ENCODE measurements at places on chromosomes 2 and 18.

- no peak for DNase-seq
Measured at GRCh38 chr18:3255611-3256165, 6.2 kb upstream of the MYL12B start.

GRCh38 chr18:260547-260946, 7.3 kb downstream of the THOC1 start:
- DNase-seq, result no peak

DNA sequence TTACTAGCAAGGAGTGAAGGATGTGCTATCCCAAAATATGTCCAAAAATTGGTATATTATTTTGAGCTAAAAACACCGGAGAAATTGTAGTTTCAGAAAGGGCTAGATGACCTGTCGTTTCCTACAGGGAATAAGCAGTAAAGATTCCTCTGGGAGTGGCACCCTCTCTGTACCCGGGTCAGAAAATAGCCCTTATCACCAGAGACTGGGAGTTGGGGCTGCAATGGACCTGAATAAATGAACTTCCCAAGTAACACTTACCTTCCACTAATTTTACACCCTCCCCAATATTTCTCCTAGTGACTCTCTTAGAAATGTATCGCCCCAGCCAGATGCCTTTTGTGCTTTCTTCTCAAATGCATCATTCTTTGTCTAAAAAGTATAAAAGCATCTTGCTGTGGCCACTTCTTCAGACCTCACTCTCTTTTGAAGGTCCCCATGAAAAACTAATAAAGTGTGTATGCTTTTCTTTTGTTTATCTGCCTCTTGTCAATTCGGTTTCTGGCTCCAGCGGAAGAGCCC, 734 bp upstream of the RMC1 start:
- DNase-seq, result no peak

- DNase-seq, result no peak
Measured at GRCh38 chr18:23498117-23498516, 5.2 kb upstream of the RMC1 start.

- no peak for DNase-seq
Measured at GRCh38 chr2:39007875-39008504, 112.9 kb downstream of the SOS1 start.

GRCh38 chr18:61791031-61791430, 101.8 kb downstream of the RNF152 start:
- no peak for DNase-seq

DNA sequence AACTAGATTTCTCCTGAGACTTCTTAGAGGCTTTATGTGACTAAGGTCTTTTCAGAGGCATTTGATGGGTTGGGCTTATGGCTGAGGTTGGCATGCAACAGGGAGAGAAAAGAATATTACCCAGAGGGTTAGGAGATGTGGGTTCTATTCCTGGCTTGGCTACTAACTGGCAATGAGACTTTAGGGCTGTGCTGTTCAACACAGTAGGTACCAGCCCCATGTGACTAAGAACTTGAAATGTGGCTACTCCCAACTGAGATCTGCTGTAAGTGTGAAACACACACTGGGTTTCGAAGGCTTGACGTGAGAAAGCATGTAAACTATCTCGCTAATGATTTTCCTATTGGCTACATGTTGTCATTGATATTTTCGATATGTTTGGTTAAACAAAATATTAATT, 324.9 kb upstream of the SLC14A2 start:
- no peak for DNase-seq

- DNase-seq, result no peak
Measured at GRCh38 chr18:27109451-27109850, 75.7 kb downstream of the CHST9 start.

DNA sequence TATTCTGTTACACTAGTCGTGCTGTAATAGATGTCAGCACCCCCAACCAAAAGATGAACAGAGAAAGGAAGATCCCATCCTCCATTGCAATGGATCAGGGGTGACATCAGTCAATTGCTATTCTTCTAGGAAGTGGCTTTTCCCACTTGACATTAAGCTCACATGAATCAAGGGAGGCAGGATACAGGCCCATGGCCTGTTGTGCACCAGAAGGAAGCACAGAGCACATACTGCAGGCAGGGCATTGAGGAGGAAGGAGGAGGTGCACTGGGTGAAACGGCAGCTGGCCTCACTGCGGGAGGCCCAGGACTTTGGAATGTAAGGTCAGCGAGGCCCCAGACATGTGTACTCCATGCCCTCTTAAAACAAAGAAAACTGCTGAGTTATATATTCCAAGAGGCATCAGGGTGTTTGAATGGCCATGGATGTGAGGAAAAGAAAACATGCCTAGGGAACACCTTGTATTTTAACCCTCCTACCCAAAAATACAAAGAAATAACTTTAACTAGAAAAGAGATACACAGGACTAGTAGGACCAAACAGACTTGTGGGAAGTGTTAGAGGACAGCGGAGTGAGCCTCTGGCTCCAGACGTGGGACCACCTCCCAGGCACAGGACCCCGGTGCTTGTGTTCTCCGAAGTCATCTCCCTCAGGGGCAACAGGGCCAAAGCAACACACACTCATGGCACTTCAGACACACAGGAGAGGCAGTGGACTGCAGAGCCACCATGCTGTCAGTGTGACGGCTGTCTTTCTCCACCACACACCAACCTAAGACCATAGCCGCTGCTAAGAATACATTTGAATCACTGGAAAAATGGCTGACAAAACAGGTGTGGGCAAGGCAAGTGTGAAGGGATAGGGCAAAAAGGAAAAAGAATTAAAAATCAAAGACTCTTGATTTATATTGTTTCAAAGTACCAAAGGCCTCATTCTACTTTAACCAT, 51.4 kb upstream of the RIOK3 start:
- DNase-seq, result no peak

- no peak for DNase-seq
Measured at GRCh38 chr18:21943456-21943855, 202.9 kb downstream of the MIB1 start.

- no peak for DNase-seq
Measured at GRCh38 chr2:176544991-176545956, 276.0 kb downstream of the MTX2 start.

- DNase-seq, result no peak
Measured at GRCh38 chr2:40034198-40034597, 255.1 kb upstream of the THUMPD2 start.

- DNase-seq, result no peak
Measured at GRCh38 chr2:174586418-174587295, 10.9 kb downstream of the WIPF1 start.

- no peak for DNase-seq
Measured at GRCh38 chr2:185373229-185373628, 365.4 kb upstream of the FSIP2 start.

DNA sequence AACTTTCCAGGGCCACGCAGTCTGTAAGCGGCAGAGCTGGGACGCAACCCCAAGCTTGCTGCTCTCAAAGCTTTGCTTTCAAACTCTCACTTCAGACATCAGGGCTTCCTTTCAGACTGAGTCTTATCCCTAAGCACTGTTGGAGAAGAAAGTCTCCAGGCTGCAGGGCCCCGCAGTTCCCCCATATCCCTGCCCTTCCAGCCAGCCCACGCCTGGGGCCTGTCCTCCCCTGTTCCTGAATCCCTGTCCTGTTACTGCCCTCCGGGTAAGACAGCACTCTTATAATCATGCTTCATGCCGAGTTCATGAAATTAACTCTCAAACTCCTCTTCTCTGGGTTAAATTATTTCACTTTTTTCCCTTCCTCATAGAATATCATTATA, 37.9 kb downstream of the HPCAL1 start:
- DNase-seq, result no peak

GRCh38 chr2:197950006-197950405, 145.6 kb downstream of the PLCL1 start:
- no peak for DNase-seq

DNA sequence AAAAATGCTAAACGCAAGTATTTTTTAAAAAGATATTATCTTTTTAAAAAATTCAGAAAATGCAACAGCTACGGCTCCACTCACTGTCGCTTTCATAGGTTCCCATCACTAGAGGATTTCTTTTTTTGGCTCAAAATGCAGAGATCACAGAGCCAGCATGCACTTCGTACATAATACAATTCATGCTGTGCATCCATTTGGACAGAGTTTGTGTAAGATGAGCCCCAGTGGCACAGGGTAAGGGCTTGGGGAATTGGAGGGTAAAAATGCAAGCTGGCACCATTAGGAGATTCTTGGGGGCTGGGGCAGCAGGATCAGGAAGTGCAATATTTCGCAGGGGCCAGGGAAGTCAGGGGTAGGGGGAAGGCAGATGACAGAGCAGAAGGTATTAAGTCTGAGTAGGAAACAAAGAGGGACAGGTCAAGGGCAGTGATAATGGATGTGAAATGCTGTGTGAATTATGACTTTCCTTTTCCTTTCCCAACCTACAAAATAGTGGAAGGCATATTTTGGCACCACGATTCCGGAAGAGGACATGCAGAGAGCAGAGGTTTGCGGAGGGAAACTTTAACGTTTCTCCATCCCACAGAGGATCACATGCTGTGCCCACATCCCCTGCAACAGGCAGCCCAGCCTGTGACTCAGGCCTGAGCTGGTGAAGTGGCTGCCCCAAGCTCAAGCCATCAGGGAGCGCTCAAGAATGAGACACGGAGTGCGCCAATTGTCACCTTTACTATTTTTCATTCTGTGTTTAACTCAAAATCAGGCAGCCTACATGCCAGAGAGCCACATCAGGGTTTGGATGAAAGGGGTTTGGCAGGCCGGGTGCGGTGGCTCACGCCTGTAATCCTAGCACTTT, 4.7 kb downstream of the CAPG start:
- peak; percentile 81 for DNase-seq

GRCh38 chr2:10504370-10504993, 56.4 kb upstream of the ODC1 start:
- no peak for DNase-seq

- no peak for DNase-seq
Measured at GRCh38 chr2:218400930-218401881, 1.5 kb downstream of the CTDSP1 start.

- no peak for DNase-seq
Measured at GRCh38 chr18:25140962-25141308, 211.0 kb downstream of the ZNF521 start.

DNA sequence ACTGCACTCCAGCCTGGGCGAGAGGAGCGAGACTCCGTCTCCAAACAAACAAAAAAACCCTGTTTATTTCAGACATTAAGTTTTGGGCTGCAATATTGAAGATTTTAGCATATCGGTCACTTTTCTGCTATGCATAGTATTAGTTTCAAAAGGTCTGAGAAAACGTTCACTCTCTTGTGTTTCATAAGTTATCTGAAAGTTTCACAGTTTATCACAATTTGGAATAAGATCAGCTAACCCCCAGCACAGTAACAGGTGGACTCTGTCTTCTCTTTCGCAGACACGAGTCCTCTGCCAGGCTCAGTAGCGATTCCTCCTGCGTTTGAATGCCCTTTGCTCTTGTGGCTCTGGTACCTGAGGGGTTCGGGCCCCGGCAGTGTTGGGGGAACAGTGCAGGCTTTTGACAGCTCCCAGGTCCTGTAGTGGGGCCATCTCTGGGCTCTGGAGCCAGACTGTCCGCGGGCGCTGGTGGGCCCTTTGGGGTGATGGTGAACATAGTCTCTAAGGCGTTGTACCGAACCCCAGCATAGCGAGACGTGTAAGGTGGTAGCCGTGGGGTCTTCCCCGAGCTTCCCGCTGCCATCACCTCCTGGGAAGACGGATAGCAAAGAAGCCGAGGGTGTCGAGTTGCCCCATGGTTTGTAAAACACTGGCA, 20.4 kb downstream of the NFATC1 start:
- no peak for DNase-seq

- DNase-seq, result no peak
Measured at GRCh38 chr18:8413751-8414150, 195.5 kb upstream of the RAB12 start.

- DNase-seq, result no peak
Measured at GRCh38 chr2:131016826-131017741, 76.2 kb downstream of the FAM168B start.

GRCh38 chr18:10271481-10271880, 183.0 kb upstream of the APCDD1 start:
- DNase-seq, result no peak

DNA sequence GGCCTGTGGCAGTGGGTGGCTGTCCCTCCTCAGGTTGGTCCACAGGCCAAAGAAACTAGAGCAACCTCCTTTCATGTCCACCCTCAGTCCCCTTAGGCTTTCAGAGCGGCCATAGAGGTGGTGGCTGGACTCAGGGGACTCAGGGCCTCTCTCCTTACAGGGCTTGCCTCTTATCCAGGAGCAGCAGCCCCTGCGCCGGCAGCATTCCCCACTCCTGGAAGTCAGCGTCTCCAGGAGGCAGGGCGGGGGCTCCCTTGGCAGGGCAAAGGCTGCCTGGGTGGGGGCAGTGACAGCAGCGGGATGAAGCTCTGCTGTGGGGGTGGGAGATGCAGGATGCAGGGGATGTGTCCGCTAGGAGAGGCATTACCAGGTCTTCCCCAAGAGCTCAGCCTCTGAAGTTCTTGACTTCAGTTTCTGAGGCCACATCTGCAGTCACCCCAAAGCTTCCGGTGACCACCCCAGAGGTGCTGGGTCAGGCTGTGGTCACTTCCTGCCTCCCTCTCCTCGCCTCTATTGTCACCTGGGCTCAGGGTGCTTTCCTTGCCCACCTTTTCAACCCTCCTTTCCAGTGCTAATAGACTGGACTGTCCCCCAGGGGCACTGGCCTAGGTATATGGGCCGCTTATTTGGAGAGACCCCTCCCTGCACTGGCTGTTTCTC, 8.6 kb upstream of the GPR55 start:
- DNase-seq, result no peak

- no peak for DNase-seq
Measured at GRCh38 chr2:75246441-75247167, 47.3 kb upstream of the TACR1 start.

- DNase-seq, result no peak
Measured at GRCh38 chr2:61288070-61288841, 126.3 kb downstream of the C2orf74 start.

DNA sequence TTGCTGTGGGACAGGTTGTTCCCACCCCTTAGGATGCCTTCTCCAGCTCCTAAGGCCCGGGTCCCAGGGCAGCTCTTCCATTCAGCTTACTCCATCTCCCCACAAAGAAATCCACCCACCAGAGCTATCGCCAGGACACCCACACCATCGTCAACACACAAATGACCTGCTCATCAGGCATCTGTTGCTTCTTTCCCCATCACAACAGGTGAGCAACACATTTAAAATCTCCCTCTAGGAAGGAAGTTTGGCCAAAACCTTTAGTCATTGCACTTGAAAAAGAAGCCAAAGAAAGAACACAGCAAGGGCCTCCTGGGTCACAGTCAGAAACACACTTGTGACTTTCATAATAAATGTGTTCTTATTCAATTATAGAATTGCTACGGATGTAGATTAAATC, 289.0 kb downstream of the PIEZO2 start:
- DNase-seq, result no peak

- no peak for DNase-seq
Measured at GRCh38 chr2:207640661-207641060, 15.5 kb upstream of the METTL21A start.

DNA sequence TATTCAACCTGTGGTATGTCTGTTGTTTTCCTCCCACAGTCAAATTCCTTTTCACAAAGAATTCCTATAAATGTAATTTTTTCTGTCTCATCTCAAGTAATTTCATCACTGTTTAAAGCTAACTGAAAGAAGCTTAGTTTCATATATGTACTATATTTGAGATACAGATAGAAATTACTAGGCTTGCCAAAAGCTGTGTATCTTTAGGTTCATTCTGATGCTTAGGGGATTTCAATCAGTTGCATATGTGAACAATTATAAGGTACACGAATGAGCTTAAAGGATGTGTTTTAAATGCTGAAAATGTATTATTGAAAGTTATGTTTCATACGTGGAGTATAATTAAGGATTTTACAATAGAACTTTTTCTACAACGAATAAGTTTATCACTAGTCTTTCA, 59.2 kb upstream of the DSG1 start:
- no peak for DNase-seq

GRCh38 chr2:239934571-239935171, 90.5 kb downstream of the NDUFA10 start:
- no peak for DNase-seq
